NCI-H446 (cell line): ENCODE measurements at places on chromosomes 6 and 20.

DNA sequence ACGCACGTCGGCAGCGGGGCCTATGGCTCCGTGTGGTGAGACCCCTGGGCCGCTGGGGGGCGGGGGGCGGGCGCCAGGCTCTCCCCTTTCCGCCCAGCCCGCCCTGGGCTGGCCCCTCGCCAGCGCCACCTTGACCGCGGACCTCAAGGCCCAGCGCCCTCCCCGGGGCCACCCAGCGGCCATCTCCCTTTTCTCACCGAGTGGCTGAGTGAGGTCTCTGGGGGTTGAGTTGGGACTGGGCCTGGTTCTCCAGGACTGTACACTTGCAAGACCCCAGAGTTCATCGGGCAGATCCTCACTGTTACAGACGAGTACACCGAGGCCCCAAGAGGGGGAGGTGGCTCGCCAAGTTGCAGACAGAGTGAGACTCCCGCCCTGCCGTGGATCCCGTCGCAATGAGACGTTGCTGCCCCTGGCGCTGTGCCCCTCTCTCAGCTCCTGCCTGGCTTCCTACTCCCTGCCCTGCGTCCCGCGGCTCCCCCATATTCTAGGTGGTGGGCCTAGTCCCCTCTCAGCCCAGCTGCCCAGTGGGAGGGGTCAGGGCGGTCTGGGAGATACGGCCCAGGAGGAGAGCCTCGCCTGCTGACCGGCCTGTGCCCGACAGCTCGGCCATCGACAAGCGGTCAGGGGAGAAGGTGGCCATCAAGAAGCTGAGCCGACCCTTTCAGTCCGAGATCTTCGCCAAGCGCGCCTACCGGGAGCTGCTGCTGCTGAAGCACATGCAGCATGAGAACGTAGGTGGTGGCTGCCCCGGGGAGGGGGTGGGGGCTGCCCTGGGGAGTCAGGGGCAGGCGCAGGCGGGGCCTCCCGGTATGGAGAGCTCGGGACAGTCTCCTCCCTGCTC, 576 bp downstream of the MAPK13 start:
- DNase-seq = no peak

DNA sequence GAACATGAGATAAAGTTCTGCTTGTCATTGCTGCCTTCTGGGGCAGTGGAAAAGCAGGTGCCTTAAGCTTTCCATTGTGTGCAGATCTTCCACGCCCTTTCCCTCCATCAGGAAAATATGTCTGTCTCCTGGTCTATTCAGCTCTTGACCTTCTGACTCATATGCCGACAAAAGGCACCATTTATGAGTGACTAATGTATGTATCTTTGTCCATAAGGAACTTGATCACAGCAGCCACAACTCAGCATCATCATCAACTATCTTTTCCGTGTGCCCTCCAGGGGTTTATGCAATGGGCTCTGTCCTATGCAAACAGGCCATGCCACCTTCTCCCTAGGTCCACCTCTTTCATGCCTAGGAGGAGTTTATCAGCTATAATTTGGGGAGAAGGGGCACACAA, 102.7 kb upstream of the QKI start:
- DNase-seq = no peak

DNA sequence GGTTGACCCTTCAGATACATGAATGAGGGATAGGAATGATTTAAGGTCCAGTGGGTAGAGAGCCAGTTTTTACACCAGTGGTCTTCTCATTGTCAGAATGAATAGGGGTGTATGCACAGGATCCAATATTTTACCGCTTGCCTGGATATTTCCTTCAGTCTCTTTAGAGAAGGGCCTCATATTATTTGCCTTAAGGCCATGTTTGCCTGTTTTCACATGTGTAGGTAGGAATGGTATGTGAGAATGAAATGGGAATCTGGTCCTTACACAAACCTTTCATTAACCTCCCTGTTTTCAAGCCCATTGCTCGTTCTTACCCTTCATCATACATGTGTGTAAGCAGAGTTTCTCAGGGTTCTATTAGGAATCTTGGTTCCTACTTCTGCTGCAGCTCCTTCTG, 62.4 kb downstream of the LIN28B start:
- no peak for DNase-seq

DNA sequence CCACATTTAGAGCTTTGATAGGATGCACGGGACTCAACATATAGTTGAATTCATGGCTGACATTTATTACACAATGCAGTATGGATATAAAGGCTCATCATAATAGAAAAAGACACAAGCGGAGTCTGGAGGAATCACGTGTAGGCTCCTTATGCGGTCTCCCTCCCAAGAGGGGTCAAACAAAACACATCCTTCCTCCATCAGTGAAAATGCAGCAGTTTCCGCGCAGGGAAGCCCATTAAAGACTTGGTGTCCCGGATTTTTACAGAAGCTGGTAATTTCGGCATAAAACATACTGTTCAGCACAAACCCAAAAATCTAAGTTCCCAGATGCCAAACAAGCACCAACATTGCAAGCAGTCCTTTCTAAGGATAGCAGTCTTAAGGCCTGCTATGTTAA, 1.1 kb downstream of the USP45 start:
- no peak for DNase-seq

DNA sequence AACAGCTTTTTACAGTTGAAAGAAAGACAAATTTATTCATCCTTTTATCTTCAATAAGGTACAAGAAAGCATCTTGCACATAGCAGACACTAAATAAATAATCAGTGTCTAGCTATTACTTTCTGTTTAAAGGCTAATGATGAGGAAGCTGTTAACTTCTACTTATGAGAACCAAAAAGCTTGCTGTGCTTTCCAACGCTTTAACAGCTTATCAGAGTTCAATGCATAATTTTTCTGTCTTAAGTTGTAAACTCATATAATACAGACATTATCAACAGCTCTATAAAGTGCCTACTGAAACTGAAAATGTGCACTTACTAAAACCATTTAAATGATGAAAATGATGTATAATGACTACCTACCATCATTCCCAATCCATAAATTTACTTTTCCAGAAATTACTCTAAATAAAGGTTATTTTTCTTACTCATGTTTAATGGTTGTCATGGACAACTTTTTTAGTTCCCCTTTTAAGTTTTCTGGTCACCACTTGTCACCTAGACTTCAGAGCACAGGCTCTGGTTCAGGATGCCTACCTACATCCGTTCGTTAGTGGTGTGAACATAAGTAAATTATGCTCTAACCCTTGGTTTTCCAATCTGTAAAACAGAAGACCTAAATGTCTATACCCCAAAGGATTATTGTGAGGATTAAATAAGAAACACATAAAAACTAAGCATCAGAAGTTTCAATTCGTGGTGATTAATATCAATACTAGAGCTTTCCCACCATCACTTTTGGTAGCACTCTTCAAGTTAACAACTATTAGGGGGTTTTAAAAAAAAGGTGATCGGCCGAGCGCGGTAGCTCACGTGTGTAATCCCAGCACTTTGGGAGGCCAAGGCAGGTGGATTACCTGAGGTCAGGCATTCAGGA, 8.0 kb downstream of the PNISR start:
- DNase-seq = no peak
